Bone marrow (tissue), 2 donors: ENCODE measurements at places on chromosomes 6 and 20.

- DNase-seq: no peak
These were observed 83.1 kb downstream of the KCNQ5 start for GRCh38 chr6:72704979-72705378.

DNA sequence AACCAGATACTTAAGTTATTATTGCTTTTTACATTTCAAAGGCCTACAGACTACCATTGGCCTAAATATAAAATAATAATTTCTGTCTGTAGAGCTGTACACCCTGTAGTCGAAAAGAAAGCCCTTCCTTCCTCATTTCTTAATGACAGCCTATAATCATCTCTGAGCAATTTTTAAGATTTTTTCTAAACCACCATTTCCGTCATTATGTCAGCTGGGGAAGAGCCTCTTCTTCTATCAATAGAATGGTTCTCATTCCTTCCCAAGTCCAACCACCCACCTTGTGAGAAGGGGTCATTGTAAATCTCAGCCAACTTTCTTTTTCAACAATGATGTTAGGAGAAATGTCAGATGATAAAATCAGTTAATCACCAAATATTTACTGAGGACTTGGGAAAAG, 91.8 kb downstream of the PLEKHG1 start:
- no peak for DNase-seq

- DNase-seq: no peak
These were observed 10.8 kb downstream of the BPIFA2 start for GRCh38 chr20:33178726-33179125.

GRCh38 chr6:15259766-15260098, 13.9 kb downstream of the JARID2 start:
- DNase-seq: no peak

DNA sequence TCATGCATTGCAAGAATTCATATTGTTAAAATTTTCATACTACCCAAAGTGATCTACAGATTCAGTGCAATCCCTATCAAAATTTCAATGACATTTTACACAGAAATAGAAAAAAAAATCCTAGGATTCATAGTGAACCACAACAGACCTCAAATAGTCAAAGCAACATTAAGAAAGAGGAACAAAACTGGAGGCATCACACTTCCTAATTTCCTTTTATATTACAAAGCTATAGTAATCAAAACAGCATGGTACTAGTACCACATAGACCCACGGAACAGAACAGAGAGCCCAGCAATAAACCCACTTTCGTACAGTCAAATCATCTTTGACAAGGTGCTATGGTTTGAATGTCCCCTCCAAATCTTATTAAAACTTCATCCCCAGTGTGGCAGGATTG, 39.7 kb downstream of the NTSR1 start:
- no peak for DNase-seq

- DNase-seq: no peak
These were observed 143.3 kb upstream of the HDDC2 start for GRCh38 chr6:125445054-125445453.

DNA sequence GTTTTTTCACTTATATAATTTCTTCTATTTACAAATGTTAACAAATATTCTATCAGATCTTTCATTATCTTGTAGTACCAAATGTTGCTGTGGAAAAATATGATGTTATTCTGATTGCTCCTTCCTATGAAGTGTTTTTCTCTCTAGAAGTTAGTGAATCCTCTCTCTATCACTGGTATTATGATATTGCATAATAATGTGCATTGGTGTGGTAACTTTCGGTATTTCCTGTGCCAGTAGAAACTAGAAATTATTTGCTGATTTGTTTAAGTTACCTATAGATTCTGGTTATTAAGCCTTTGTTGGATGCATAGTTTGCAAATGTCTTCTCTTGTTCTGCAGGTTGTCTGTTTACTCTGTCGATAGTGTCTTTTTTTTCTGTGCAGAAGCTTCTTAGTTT, 342.5 kb downstream of the CENPW start:
- DNase-seq: no peak

DNA sequence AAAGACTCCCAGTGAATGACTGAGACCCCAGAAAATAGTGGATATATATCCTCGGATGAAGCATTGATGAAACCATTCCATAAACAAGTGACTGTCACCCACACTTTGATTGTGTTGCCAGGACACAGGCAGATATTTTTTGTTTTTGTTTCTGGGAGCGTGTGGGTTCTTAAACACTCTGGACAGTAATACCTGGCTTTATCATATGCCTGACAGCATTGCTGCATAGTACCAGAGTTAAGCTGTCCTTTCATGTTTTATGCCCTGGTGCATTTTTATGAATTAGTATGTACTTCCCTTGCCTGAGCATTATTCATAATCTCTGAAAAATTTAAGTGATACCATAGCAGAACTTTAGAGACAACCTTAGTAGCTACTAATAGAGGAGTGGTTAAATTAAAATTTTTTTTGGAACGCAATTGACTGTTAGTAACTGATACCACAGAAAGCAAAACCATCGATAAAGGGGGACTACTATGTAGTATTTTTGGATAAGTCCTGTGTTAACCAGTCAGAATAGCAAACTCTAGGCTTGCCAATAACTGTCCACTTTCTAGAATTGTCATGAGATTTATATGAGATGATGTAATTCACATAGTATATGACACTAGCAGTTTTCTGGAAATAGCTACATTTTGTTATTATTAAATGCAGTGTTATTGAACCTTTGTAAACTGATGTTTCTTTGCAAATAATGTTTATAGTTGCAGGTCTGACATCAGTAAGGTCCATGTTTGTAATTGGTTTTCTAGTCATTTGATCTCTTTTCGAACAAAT, 30.4 kb downstream of the SENP6 start:
- DNase-seq: no peak

- no peak for DNase-seq
These were observed 20.9 kb upstream of the GATA5 start for GRCh38 chr20:62496568-62497218.

DNA sequence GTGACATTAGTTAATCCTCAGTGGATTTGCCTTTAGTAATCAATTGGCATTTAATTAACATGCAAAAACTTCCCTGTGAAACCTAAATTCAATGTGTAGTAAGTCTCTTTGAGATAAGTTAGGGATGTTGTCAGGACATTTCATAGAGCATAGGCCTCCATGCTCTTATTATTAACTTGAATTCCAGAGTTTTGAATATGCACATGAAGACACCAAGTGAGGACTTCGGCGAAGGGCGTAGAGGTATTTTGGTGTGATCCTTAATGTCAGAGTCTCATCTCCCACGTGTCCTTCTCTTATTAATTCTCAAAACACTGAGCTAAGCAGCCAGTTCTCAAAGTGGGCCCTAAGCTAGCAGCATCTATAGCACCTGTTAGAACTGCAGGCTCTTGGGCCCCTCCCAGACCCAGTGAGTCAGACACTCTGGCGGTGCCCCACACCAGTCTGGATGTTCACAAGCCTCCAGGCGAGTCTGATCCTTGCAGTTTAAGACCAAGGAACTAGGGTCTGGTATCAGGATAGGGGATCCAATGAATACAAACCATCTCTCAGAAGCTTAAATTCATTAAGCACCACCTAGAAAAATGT, 292.1 kb downstream of the QKI start:
- no peak for DNase-seq

DNA sequence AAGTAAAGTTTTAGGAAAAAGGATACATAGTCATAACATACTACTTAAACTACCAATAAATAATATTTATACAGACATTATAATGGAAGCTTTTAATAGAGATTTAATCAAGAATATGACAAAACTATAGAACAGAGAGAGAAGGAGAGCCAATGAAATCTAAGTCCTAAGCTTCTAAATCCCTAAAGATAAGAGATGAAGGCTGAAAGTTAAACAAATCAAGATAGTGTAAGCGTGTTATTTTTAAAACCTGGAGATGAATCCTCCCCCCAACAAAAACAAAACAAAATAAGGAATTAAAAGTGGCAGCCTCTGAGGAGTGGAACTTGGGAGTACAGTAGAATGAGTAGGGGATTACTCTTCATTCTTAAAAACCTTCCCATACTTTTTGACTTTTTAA, 145.9 kb downstream of the TBC1D32 start:
- DNase-seq: no peak

DNA sequence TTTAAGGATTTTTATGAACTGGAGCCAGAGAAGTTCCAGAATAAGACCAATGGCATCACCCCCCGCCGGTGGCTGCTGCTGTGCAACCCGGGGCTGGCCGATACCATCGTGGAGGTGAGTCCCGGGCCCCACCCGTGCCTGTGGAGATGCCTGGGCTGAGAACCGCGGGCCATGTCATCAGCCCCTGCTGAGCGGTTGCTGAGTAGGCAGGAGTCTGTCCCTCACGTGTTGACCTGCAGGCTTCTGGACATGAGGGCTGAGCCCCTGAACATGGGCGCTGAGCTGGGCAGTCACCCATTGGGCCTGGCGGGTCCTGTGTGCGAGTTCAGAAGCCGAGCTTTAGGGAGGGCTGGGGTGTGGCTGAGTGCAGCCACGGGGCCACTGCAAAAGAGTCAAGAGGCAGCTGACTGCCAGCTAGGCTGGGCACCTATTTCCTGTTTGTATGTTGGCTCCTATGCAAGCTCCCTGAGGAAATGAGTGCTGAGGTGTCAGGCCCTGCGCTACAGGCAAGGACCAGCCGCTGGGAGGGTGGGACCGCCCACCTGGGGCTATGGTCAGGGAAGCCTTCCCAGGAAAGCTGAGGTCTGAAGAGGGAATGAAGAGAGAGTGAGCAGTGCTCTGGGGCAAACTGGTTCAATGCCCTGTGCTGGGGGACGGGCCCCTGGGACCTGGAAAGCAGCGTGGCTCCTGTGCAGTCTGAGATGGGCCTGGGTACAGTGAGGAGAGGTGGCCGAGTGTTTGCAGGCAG, 34.3 kb downstream of the PYGB start:
- no peak for DNase-seq

DNA sequence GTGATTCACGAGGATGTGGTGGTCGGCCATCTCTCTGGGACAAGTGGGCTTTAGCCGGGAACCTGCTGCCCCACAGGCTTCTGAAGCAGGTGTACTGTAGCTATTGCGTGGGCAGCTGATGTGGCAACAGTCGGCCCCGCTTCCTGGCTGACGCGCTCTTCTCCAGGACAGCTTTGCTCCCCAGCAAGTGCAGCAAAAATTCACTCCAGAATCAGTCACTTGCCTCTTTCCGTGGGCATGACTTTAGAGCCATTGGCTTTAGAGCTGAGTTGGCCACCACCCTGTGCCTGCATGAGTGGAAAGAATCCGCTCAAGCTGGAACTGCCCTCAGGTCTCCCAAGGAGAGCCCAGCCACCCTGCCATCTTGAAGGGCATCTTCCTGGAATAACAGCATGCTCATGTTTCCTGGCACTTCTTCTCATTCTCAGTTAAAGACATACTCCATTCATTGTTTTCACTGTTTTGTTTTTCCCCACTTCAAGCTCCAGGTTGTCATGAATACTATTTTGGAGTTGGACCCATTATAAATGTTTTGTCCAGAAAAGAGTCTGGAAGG, 178.3 kb downstream of the ZDHHC14 start:
- DNase-seq: no peak

- DNase-seq: no peak
These were observed 172.5 kb upstream of the JARID2 start for GRCh38 chr6:15073344-15073789.

DNA sequence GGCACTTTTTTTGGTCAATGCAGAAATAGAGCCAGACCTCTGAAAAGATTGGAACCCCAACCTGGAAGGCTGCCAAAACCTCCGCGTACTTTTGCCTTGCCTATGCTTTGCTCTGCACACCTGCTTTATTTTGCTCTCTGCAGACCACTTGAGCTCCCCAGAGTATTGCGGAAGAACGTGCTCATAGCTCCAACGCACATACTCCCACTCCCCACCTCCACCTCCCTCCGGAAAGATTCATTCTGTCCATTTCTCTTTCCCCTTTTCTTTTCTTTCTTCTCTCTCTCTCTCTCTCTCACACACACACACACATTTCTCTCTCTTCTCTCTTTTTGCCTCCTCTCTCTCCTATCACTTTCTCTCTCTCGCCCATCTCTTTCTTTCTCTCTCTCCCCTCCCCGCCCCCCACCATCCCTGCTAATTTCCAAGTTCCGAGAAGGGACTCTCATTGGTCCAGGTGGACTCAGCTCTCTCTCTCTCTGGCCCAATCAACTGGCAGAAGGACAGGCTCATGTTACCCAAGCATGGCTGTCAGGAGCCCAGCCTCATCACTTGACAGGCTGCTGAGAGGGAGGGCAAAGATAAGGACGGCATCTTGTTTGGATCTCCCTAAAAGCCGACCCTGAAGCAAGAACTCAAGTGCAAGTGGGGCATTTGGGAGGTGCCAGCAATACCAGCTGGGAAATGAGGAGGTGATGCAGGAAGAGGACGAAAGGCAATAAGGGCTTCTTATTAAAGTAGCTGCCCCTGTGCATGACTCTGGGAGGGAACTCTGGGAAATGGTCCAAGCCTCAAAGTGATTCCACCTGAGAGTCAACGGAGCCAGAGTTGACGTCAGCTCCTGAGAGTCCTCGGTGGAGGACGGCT, 246.1 kb downstream of the LY86 start:
- DNase-seq: no peak

DNA sequence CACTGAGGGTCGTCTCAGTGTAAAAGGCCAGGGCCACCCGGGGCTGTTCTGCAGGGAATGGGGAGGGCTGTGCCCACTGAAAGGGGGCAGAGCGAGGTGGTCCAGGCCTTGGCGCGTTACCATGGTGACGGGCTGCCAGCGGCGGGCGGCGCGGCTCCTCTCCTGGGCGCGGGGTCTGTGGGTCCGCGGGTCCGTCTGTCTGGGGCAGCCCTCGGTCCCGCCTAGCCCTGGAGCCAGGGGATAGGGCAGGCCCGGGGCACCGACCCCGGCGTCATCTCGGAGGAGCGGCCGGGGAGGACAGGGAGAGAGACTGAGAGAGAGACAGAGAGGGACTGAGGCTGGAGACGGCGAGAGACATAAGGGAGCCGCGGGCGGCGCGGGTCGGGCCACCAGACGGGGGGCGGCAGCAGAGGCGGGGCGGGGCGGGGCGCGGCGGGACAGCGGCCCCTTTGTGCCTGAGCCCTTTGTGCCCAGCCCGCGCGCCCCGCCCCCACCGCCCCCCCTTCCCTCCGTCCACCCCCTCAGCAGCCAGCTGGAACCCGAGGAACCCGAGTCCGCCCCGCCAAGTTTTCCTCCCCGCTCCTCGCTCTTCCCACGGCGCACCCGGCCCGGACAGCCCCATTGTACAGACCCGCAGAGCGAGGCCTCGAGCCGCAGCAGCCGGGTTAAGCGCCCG, at the start of gene KIAA1755:
Gene KIAA1755, minus strand, starts transcription at position 358 of the 676 bp plus-strand sequence. Its CDS starts 235 bp downstream, at position 123.
- DNase-seq: no peak
